Activated T-cell treated with anti-CD3 and anti-CD28 coated beads, Interleukin-2, amount 50 U/mL, for 4 hours (primary cell): ENCODE measurements at places on chromosomes 3 and 15. TPM values are rescaled to one million over a fixed set of nuclear protein-coding genes. Genes with fewer than 3 reads are reported as not detected.
A peak's percentile ranks its signal among the peaks of the same experiment; 100 is the strongest.

- peak; percentile 48 for DNase-seq
Measured at GRCh38 chr3:50652709-50653108, 22.0 kb upstream of the DOCK3 start.

GRCh38 chr3:185760088-185760487, 64.8 kb downstream of the IGF2BP2 start:
- DNase-seq = no peak

GRCh38 chr3:147141516-147142288, 264.6 kb downstream of the ZIC4 start:
- DNase-seq = no peak

GRCh38 chr15:38854506-38854905, 289.9 kb upstream of the RASGRP1 start:
- DNase-seq = no peak

DNA sequence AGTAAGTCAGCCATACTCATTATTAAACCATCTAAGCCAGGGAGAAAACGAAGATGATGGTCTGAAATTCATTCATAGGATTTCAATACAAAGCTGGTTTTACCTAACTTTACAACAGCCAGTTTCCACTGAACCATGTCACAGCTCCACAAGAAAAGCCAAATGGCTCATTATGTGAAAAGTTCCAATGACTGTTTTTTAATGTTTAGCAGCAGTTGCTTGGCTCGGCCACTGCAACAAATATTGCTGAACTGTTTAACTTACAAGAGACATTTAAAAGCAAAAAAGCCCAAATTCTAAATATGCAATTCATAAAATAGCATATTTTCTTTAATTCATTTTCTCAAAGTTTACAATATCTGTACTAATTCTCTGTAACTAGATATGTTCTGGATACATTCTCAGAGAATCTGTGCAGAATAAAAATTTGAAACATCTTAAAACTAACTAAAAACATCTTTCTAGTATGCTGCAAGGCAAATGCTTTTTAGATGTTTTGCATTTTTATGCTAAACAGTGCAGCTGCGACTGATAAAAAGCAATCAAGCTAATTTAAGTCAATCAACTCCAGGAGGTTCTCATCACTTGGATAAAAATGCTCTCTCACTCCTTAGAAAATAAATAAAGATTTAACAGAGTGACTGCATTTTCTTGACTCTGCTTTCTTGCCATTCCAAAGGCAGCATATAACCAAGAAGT, 356.5 kb downstream of the ERC2 start:
- DNase-seq = no peak

- DNase-seq = no peak
Measured at GRCh38 chr3:79383402-79384012, 384.3 kb downstream of the ROBO1 start.

- no peak for DNase-seq
Measured at GRCh38 chr15:88394553-88395145, 72.5 kb downstream of the MRPL46 start.

Gene NAALADL2
- total RNA-seq = 0.26 TPM

Gene LIPH
- total RNA-seq = 0.13 TPM

Gene C2CD4B
- 0.33 TPM for total RNA-seq

Gene SLC12A8
- 0.35 TPM for total RNA-seq

Gene ACKR2
- 0.56 TPM for total RNA-seq
